ENCODE measurements at places on chromosomes 6 and 20.

DNA sequence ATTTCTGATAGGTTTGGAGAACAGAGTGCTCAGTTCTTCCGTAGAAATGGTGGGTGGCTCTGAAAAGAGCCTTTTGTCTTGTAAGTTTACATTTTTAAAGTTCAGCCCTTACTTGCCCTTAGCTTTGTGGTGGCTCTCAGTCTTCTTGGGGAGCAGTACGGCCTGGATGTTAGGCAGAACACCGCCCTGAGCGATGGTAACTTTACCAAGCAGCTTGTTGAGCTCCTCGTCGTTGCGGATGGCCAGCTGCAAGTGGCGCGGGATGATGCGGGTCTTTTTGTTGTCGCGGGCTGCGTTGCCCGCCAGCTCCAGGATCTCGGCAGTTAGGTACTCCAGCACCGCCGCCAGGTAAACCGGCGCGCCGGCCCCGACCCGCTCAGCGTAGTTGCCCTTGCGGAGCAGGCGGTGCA is 19.5 kb downstream of the OR2B2 start:
- no peak for DNase-seq

GRCh38 chr6:105431226-105431625 is 28.3 kb upstream of the PREP start:
- no peak for DNase-seq

- no peak for DNase-seq
These were observed 641 bp downstream of the SF3B5 start for GRCh38 chr6:144094731-144095133.

GRCh38 chr6:144920391-144920961 is 635.3 kb downstream of the UTRN start:
- DNase-seq, result no peak

- no peak for DNase-seq
These were observed 1029.5 kb upstream of the GJE1 start for GRCh38 chr6:141103246-141103645.

DNA sequence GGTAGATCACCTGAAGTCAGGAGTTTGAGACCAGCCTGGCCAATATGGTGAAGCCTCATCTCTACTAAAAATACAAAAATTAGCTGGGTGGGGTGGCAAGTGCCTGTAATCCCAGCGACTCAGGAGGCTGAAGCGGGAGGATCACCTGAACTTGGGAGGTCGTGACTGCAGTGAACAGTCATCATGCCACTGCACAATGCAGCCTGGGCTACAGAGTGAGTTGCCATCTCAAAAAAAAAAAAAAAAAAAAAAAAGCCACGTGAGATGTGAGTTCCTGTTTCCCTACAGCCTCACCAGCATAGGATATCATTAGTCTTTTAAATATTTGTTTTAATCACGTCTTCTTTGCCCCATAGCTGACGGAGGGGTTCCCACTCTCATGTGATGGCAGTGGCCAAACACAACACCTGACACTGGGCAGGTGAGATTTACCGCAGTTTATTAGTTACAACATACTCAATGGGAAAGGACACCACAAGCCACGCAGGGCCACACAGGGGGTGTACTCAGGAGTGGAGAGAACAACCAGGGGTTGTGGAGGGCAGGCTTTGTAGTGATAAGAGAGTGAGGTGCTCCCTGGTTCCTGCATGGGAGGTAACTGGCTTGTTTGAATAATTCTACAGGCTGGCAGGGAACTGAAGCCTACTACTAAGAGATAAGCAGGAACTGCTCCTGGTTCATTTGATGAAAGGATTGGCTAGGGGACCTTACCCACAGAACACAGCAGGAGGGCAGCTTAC is 4.6 kb upstream of the LZTS3 start:
- DNase-seq, result no peak

- no peak for DNase-seq
These were observed 3.2 kb downstream of the LEMD2 start for GRCh38 chr6:33785778-33786177.

Data from omental fat pad (tissue), 4 donors.